RPMI8226 (cell line): ENCODE measurements at places on chromosomes 6 and 20.

DNA sequence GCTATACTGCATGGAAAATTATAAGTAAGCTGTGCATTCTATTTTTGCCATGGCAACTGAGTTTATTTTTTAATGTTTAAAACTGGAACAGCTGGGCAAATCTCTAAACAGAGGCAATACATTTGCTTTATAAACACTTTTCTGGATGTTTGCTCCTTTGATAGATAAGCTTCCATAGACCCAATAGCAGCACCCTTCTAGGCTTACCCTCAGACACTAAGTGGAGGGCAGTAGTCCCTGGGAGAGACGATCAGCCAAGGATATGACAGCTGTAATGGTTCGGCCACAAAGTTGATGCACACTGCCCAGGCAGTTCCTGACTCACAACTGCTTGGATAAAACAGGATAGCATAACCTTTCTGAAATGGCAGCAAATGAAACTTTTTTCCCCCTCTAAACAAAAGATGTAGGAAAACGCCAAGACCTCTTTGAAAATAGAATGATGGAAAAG is 8.5 kb upstream of the MRPS10 start:
- DNase-seq: no peak

DNA sequence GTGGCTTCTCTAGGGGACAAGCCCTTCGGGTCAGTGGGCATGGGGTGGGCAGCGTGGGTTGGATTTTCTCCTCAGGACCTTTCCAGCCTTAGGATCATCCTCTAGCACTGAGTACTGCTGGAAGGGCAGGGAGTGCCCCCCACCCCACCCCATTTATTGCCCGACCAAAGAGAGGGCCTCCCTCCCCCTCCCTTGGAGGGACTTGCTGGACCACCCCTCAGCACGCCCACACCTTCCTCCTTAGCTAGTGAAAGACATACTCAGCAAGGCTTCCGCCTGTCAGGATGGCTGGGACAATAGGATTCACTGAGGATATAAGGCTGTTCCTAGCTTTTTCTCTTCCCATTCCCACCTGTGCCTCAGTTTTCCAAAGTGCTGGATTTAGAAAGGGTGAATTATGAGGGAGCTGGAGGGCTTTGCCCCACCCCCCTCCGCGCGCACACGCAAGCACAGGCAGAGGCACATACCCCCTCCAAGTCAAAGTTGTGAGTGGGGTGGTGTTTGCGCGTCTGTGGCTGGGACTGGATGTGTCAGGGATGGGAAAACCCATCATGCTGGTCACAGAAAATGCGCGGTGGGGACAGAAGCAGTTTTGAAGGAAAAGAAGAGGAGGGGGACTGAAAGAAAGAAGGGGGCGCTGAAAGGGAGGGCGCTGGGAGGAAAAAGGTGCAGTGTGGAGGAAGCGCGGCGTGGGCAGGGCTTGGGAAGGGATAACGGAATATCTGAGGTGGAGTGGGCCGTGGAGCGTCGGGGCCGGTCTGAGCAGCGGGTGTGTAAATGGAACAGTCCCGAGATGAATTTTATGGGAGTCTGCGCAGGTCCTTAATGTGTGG is 693 bp upstream of the SLC29A1 start:
- no peak for DNase-seq

GRCh38 chr6:145629478-145629877 is 105.8 kb downstream of the EPM2A start:
- DNase-seq: no peak

GRCh38 chr20:51469046-51469445 is 73.5 kb downstream of the NFATC2 start:
- DNase-seq: no peak

DNA sequence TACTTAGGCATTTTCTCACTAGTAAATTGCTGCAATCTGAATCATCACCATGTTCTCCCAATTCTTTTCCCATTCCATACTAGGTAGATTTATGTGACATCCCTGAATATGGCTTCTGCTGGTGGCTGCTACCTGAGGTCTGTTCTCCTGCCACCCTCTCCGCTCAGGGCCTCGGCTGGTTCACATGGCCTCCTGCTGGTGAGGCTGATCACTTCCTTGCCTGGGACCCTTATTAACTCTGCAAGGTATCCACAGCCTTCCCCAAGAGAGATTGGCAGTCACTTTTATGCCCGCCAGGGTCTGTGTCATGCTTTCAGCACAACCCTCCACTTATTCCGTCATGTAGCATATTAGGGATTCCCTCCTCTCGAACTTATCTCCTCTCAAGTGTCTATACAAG is 424.5 kb upstream of the FLRT3 start:
- no peak for DNase-seq

- DNase-seq: no peak
These were observed 61.1 kb upstream of the TCF21 start for GRCh38 chr6:133827766-133828165.

GRCh38 chr20:1995531-1996310 is 1.9 kb upstream of the PDYN start:
- DNase-seq: no peak

DNA sequence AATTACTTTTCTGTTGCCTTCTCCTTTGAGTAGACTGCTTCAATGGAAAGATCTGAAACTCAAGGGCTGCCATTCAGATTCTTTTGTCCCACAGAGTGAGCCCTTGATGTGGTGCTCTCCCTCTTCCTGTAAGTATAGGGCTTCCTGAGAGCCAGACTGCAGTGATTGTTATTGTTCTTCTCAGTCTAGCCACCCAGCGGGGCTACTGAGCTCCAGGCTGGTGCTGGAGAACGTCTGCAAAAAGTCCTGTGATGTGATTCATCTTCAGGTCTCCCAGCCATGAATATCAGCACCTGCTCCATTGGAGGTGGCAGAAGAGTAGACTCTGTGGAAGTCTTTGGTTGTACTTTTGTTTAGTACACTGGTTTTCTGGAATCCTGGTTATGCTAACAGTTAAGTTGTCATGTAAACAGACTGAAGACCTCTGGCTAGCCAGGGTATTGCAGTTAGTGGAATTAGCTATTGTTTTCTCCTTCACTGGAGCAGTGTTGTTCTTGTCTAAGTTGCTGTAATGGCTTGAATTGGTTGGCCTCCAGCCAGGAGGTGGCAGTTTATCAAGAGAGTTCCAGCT is 240.9 kb downstream of the COL12A1 start:
- DNase-seq: no peak
